Right hindlimb (tissue), 1 donor: ENCODE measurements at places on chromosomes 1 and 21.

DNA sequence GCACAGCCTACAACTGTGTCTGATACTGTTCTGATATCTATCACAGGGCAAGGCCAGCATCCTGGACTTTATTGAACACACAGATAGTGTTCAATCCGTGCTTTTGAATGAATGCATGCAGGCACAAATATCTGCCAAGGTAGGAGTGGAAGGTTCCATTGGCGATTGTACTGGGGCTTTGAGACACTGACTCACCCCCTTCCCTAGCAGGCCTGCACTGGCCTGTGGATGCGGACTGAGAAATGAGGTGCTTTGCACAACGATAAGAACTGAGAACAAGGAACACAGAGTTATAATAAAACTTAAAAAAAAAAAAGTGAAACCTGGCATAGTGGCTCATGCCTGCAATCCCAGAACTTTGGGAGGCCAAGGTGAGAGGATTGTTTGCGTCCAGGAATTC, 62.4 kb upstream of the NGF start:
- no peak for DNase-seq

DNA sequence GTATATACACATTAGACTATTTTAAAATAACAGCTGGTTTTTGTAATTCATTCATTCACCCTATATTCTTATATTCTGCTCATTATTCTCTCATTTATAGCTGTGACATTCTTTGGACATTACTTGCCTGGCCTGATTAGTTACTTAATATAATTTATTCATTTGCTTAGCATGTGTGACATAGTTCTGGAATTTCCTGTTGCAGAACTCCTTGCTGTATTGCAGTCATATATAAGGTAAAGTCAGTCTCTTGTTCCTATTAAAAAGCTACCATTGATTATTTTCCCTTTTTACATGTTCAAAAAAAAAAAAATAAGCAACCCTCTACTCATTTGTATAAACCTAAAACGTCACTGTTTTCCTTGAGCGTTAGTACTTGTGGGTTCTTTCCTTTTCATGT, 23.9 kb downstream of the GNAT2 start:
- no peak for DNase-seq

GRCh38 chr1:17155257-17155920, 36.1 kb upstream of the PADI2 start:
- no peak for DNase-seq

GRCh38 chr1:114618606-114619005, 37.2 kb upstream of the BCAS2 start:
- DNase-seq: no peak
